Right hindlimb (tissue), 1 donor: ENCODE measurements at places on chromosomes 3 and 15.
A peak's percentile ranks its signal among the peaks of the same experiment; 100 is the strongest.

DNA sequence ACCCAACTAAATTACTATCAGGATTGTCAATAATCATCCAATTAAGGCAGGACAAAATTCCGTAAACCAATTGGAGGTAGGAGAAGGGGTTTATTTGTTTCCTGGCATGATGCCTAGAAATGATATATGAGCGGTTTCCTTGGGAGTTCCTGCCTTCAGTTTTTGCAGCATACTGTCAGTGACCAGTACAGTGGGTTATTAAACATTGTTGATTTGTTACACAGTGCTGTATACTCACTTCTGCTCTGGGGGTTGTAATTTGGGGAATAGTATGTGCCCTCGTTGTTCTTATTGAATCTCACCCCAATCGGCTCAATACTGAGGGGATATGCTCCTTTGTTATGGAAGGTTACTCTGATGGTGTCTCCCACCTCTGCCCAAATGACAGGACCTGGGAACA is 22.2 kb downstream of the CP start:
- DNase-seq, result no peak

GRCh38 chr3:12984023-12984823 is 89.0 kb downstream of the IQSEC1 start:
- DNase-seq, result peak; percentile 77

GRCh38 chr15:89656116-89656815 is 999 bp upstream of the KIF7 start:
- no peak for DNase-seq

GRCh38 chr15:68349151-68349550 is 71.6 kb downstream of the FEM1B start:
- no peak for DNase-seq

- DNase-seq, result no peak
These were observed 71.5 kb upstream of the EIF1B start for GRCh38 chr3:40237889-40238571.

GRCh38 chr3:30502051-30502741 is 104.2 kb upstream of the TGFBR2 start:
- DNase-seq, result no peak

DNA sequence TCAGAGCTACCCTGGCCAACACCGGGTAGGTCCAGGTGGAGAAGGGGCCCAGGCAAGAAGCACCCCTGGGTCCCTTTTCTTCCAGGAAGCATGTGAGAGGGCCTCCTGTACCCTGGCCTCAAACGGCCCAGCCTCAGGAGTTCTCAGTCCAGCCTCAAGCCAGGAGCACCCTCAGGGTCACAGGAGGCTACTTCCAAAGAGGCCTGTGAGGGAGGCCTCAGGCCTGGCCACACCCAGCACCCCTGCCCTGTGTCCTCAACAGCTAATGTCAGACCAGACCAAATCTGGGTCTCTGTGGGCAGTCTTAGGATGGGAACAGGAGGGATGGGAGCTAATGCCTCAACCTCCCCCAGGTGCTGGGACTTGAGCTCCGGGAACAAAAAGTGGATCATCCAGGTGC is 23.5 kb downstream of the PTH1R start:
- DNase-seq, result peak; percentile 16

DNA sequence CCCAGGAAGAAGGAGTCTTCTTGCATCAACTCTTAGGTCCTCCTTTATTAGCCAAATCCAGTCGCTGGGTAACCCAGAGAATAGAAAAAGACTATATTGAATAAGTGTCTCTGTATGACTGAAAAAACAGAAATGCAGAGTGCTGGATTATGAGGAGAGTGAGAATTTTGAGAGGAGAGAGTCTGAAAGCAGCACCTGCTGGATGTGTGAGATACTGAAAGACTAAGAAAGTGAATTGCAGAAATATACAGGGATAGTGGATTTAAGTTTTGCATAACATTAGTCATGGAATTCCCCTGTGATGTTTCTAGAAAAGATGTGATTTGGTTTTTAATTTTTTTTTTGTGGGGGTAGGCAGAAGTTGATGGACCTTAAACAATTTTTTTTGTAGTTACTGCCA is 296.5 kb downstream of the MECOM start:
- no peak for DNase-seq

DNA sequence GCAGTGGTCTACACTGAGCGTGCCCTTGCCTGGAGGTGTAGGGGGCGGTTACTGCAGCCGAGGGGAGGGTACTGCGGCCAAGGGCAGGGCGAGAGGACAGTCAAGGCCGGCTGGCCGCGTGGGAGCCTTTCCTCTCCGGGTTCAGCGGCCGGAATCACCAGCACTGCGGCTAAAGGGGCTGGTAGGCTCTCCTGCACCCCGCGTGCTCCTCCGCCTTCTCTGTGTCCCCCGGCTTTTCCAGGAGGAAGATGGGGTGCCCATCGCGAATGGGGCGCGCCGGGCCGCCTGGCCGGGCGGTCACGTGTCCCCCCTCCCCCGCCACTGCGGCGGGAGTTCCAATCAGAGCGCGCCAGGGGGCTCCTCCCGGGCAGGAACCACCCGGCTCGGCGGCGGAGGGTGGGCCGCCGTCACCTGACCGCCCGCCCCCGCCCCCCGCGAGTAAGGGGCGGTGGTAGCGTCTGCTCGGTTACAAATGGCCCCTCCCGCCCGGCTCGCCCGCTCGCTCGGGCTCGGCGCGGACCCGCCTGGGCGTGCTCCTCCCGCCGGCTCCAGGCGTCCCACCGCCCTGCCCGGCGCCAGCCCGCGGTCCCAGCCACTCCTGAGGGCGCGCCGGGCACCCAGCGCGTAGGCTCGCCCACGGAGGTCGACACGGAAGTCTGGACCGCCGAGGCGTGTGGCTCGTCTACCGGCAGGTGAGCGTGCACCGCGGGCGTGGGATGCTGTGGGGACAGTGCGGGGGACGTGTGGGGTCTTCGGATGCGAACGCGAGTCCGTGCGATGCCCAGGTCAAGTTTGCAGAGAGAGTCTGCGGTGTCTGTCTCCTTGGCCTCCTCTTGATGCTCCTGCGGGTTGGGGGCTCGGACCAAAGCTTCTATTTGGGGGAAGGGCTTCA is 242.6 kb upstream of the TOPAZ1 start:
- peak; percentile 58 for DNase-seq

GRCh38 chr15:85603703-85604102 is 191.0 kb downstream of the KLHL25 start:
- no peak for DNase-seq

DNA sequence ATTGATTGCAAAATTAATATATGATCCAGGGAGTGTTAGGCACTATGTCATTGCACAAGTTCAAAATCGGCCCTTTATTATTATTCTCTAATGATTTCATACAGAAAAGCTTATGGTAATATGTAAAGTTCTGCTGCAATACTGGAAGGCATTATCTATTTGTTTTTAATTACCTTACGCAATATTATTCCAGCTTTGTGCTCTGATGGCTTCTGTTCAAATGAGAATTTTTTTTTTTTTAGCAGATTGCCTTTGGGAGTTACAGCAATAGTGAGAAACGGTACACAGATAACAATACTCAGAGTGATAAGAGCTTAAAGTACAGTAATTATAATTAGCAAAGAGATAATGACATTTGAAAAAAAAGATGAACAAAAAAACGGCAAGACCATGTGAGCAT is 602.2 kb upstream of the ALCAM start:
- no peak for DNase-seq

DNA sequence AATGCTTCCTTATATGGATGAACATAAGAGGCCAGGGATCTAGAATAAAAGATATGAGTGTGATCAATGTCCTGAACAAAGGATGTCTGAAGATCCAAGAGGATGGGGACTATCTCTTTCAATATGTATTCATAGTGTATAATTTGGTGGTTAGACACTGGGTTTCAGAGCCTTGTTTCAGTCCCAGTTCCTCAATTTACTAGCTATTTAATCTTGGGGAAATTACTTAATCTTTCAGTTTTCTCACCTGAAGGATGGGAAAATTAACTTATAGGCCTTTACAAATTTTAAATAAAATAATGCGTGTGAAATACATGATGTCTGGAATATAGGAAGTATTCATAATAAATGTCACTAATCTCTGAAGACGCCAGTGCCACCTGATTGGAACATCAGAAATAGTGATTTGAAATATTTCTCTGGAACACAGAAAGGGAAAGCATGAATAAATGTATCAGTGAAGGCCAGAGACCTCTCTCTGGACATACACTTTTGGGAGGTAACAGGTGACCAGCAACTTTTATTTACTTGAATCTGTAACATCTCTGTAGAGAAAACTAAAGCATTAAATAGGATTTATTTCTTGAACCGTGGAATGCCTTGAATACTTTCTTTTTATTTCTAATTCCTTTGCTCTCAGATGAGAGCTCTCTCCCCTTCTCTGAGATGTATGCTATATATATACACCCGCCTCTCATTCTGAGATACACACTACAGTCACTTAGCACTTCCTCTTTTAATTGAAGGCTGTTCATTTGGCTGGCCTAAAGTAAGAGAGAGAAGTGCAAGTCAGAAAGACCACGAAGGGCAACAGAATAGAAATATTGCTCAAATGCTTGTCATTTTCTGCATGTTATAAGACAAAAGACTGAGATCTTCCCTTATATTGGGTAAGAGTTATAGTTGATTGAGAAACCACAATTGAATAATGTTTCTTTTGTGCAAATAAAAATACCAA is 407.1 kb downstream of the LSAMP start:
- DNase-seq, result no peak

DNA sequence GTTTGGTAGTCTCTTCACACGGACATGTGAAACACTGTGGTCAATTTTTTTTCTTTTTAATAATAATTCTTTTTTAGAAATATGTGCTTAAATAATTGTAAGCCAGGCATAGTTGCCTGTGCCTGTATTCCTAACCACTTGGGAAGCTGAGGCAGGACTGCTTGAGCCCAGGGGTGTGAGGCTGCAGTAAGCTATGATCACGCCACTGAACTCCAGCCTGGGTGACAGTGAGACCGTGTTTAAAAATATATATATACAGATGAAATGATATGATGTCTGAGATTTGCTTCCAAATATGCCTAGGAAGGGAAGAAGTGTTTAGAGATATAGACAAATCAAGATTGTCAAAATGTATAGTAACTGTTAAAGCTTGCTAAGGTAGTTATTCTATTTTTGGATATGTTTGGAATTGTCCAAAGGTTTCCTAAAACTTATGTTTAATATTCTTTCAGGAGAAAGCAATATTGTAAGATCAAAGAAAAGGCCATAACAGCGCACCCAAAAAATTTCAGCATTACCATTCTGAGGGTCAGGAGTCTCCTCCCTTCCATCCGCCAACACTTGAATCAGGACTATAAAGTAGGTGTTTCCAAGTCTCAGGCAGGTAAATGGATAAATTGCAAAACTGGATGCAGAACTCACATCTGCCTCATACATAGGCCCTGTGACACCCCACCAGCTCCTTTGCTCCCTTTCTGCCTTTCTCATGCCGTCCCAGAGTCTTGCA is 532 bp upstream of the SELENOT start:
- DNase-seq, result no peak

GRCh38 chr15:41043276-41043951 is 72.7 kb downstream of the INO80 start:
- DNase-seq, result no peak

DNA sequence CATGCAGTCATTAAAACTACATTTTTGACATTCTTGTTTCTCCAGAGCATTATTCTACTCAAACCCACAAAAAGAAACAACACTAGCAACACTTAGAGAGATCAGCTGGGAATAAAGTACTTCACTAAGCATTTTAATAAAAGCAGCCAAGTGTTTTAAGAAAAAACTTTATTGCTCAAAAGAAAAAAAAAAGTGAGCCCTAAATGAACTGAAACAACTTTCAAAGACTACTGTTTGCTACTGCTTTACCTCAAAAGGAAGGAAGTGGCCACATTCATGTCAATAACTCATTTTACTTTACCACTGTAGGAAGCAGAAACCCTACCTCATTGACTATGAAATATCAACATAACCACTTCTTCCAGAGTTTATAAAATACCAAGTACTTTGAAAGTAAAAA is 91.3 kb downstream of the UACA start:
- DNase-seq, result no peak

DNA sequence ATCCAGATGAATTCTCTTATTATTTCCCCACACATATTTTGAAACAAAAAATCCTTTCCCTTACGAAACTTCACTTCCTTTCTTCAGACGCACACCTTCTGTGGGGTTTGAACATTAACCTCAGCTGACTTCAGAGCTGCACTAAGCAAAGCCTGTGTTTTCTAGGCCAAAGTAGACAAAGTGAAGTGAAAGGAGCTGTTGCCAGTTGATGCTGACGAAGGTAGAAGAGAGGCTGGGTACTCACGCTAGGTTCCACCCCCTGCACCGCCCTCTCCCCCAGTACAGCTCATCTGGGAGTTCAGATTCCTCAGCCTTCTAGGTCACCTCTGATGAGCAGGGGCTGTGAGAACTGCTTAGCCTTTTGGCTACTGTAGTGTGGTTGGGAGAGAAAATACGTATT is 24.1 kb downstream of the DUT start:
- no peak for DNase-seq

DNA sequence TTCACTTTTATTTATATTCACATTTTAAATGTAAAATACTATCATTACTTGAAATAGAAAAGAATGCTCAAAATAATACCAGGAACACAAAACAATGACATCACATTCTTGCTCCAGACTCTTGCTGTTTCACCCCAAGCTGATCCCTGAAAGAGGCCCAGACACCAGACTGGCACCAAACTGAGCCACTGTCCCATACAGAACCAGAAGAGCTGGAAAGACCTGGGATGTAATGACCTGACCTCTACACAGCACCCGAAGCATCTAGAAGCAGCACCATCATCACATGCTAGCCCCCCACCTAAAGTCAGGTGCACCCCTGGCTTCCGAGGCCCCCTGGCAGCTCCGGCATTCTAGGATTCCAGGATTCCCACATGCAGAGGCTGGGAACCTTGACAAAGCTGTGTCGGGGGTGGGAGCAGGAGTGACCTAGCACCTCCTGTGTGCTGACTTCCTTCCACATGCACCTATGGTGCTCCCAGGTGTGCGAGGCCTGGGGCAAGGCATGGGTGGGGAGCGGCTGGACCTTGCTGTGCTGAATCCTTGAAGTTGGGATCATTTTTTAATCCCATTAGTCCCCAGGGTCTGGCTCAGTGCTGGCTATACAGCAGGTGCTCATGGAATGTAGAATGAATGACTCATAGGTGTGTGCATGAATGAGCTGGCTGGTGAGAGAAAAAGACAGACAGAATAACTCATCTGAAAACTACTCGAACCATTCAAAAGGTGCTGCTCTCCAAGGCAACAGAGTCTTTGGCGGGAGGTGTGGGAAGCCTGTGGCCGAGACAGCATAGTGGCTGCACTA is 144.7 kb upstream of the IQSEC1 start:
- no peak for DNase-seq

GRCh38 chr3:134799393-134799792 is 4.3 kb downstream of the EPHB1 start:
- no peak for DNase-seq

DNA sequence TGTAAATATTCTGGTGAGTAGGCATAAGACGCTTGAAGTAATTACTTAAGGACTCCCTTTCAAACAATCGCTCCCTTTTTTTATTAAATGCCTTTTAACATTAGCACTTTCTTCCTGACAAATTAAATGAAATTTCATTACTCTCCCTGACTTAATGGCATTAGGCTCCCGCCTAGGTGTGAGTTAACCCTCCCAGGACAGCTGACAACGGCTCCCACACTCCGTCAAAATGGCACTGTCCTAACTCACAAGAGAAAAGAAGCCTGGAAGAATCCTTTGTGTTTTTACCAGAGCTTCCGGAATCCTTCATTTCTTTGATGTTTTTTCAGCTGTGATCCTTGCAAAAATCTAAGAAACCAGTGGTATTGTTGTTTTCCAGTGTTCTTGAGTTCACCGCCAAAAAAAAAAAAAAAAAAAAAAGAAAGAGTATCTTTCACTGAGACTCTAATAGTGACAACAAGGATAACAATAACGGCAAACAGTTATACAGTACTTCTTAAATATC is 861.0 kb upstream of the NR2F2 start:
- no peak for DNase-seq

GRCh38 chr15:60933900-60934885 is 294.9 kb downstream of the RORA start:
- peak; percentile 37 for DNase-seq

GRCh38 chr15:70459312-70459711 is 304.0 kb downstream of the UACA start:
- no peak for DNase-seq
